Cardiac septum (tissue), 1 donor: ENCODE measurements at places on chromosomes 3 and 15. TPM values are rescaled to one million over a fixed set of nuclear protein-coding genes. Genes with fewer than 3 reads are reported as not detected.

- DNase-seq = no peak
Measured at GRCh38 chr15:63876085-63876662, 42.4 kb upstream of the HERC1 start.

CNTN6 gene
- total RNA-seq = 0.16 TPM

GRCh38 chr3:101266566-101266965, 53.8 kb downstream of the IMPG2 start:
- DNase-seq = no peak

GRCh38 chr15:70770863-70771262, 7.5 kb upstream of the UACA start:
- DNase-seq = no peak

- no peak for DNase-seq
Measured at GRCh38 chr3:162112719-162113118, 616.1 kb downstream of the OTOL1 start.

CD200 gene
- 1.4 TPM for total RNA-seq

AADAC gene
- not detected for total RNA-seq

GRCh38 chr3:87498358-87499080, 222.1 kb upstream of the POU1F1 start:
- no peak for DNase-seq

- no peak for DNase-seq
Measured at GRCh38 chr3:23209747-23210487, 6.8 kb downstream of the UBE2E2 start.
